Stimulated activated naive CD4-positive, alpha-beta T cell treated with Interleukin-2 at 50 U/mL for 16 hours (primary cell): ENCODE measurements at places on chromosomes 13 and 19.

DNA sequence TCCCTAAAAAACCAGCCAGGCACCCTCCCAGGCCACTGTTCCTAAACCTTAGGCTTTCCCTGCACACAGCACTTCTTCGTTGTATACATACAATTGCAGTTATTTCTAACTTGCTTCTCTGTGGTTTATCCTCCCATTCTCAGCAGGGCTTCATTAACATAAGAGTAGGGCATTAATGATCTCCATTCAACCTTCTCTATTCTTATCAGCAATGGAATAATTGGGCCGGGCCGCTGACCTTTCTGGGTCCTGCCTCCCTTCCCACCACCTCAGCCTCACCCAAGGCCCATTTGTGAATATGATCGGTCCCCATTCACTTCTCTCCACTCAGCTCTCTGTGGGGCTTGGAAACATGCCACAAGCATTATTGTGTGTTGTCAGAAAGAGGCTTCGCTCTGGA lies 184.2 kb downstream of the SUCLA2 start:
- no peak for DNase-seq

GRCh38 chr19:11754663-11755062 lies 12.1 kb upstream of the ZNF441 start:
- DNase-seq = no peak

DNA sequence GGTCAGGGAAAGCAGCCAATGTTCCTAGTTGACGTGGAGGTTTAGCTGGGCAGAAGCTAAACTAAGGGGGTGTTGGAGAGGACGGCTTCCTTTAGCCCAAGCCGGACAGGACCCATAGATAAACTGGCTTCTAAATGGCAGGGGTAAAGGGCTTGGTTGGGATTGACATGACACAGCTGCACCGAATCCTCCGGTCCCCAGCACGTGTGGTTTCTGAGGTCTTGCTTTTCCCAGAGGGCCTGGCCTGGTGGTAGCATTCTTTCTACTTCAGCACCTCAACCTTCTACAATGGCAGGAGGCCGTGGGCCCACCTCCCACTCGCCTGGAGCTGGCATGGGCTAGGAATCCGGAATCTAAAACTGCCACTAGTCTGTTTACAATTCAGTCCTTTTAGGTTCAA lies 163.0 kb downstream of the FGF9 start:
- no peak for DNase-seq

DNA sequence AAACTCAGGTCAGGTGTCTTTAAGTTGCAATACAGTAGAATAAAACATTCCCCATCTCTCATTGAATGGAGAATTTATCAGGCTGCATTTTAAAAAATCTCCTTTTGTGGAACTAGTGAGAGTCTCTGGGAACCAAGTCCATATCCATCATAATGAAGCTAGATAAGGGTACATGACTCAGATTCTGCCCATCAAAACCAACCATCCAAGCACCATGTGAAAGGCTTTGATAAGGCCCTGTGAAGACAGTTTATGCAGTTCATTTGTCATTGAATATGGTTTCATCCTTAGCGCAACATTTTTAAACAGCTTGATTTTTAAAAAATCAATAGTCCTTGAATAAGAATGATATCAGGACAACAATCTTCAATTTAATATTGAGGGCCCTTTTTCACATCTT lies 56.3 kb upstream of the DIAPH3 start:
- DNase-seq = no peak
